ENCODE measurements at places on chromosomes 6 and 20.

- DNase-seq, result no peak
Measured at GRCh38 chr20:43853918-43854317, 60.7 kb upstream of the TOX2 start.

DNA sequence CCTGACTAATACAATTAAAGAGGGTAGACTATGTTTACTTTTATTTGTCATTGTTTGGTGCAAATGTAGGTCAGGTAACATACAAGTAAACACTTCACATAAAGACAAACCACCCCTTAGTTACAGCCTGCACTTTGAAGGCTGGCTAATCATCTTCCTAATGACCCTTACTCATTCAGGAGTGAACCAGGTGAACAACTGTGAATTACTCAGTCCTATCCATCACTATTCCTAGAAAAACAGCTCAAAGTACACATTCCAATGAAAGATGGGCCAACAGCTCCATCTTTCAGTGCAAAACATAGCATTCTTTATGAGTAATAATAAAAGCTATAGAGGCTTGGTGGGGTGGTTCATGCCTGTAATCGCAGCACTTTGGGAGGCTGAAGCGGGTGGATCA, 78.2 kb downstream of the FRK start:
- no peak for DNase-seq

DNA sequence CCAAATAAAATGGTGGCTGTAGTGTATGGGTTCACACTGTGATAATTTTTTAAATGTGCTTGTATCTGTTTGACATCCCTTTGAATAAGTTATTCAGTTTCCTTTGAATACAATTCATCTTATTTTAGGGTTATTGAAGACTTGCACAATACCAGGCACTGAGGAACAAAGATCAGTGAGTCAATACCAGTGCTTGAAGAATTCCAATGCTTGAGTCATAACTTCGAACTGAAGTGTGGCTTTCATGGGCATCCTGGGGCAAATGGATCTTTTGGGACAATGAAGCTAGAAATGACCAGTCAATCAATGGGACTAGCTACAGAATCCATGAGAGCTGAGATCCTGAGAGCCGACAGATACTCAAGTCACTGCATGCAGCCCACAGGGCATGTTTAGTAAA, 349.9 kb upstream of the FLRT3 start:
- no peak for DNase-seq

GRCh38 chr20:24102749-24103333, 114.3 kb upstream of the GGTLC1 start:
- no peak for DNase-seq

- no peak for DNase-seq
Measured at GRCh38 chr20:45826381-45827019, 612 bp downstream of the TNNC2 start.
